ENCODE measurements at places on chromosomes 2 and 18.
A peak's percentile ranks its signal among the peaks of the same experiment; 100 is the strongest.

DNA sequence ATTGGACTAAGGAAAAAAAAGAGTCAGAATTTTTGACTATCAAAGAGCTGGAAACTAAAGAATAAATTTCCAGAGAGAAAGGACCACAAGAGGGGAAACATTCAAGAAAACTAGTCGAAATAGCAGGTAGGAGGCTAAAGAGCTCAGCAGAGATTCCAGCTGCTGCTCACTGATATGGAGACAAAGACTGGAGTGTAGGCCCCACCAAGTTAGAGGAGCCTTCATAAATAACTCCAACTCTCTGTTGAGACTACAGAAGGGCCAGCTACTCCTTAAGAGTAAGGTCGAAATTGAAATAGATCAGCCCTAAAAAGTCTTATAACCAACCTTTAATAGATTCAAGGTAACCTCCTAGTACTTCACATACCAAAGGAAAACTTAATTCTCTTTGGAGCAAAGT, 31.1 kb downstream of the SS18 start:
- DNase-seq: no peak

DNA sequence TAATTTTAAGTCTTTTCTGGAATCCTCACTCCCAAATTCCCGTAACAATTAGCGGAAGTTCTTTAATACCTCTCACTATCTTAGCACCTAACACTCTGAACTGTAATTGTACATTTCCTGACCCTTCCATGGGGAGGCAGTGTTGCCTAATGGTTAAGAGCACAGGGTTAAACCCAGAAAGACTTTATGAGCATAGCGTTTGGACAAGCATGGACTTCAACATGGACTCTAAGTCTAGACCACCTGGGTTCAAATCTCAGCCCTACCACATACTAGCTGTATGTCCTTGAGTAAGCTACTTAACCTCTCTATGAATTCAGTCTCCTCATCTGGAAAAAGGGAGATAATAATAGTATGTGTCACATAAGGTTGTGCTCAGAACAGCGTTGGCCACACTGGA, 13.0 kb downstream of the ANTXR1 start:
- no peak for DNase-seq

GRCh38 chr2:240244543-240244942, 104.1 kb upstream of the OTOS start:
- no peak for DNase-seq

DNA sequence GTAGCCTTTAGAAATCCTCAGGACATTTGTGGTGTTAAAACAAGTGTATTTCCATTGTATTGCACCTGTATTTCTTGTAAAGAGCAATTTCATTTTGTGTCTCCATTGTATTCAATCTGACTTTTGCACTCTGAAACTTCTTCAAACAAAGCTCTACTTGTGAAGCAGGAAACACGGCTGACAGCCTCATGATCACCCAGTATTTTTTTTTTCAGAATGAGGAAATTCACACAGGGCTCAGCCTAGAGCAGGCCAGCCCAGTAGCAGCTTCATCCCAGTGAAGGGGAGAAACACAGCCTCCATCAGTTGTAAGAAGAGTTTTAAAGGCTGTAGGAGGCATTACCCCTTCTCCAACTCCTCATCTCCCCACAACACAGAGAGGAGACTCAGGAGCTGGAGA, 175.9 kb upstream of the KLHL29 start:
- DNase-seq: no peak

GRCh38 chr18:58525517-58525916, 103.4 kb downstream of the ALPK2 start:
- DNase-seq: peak; percentile 47

DNA sequence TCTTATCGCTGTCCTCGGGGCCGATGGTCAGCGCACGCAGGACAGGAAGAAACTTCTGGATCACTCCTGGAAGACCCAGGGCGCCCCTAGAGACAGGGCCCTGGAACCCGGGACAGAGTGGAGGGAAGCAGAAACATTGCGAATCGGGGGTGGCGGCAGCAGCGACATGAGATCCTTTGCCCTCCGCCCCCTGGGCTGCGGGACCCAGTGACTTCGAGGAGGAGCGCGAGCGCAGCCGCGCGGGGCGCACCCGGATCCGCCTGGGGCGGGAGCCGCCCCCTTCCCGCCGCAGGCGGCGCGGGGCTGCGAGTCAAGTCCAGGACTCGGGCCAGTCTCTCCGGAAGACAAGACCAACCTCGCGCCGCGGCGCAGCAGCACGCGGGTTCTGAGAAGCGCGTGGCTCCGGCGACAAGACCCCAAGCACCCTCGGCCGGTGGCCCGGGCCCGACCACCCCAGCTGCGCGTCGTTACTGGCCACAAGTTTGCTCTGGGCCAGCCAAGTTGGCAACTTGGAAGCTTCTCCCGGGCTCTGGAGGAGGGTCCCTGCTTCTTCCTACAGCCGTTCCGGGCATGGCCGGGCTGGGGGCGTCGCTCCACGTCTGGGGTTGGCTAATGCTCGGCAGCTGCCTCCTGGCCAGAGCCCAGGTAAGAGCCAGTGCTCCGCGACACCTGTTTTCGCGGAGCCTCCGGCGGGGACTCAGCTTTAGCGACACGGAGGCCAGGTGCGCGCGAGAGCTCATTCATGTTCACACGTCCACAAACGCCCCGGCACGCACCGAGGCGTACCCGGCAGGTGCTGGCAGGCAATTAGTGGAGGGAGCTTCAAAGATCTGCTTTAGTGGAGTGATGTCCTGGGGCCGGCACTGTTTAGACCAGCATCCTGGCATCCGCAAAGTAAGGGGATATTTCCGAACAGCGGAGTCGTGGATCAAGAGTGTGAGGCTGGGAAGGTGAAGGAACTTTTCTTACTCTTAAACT, at the start of gene PTH2R:
PTH2R (plus strand) TSS at position 319 of the 978 bp plus-strand sequence; CDS start at position 571, 252 bp downstream.
- DNase-seq: no peak

DNA sequence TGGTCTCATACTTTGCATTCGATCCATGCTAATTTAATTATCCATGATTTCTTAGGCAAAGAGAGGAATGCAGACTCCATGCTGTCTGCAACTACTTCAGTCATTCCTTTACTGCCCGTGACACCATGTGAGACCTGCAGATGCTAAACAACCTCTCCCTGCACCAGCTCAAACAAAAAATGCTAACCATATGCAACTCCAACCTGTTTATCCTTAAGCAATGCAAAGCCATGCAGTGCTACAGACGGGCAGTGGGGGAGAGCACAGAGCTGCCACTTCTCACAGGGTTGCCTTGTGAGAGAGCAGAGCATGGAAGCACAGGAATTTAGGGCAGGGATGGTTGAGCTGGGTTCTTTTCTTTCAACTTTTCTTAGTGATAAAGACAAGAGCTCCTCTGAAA, 74.9 kb upstream of the KLHL14 start:
- no peak for DNase-seq

- DNase-seq: no peak
Observed at GRCh38 chr2:185130685-185131084, 532.4 kb downstream of the ZNF804A start.

- no peak for DNase-seq
Observed at GRCh38 chr2:231058761-231059550, 2.3 kb downstream of the PSMD1 start.

DNA sequence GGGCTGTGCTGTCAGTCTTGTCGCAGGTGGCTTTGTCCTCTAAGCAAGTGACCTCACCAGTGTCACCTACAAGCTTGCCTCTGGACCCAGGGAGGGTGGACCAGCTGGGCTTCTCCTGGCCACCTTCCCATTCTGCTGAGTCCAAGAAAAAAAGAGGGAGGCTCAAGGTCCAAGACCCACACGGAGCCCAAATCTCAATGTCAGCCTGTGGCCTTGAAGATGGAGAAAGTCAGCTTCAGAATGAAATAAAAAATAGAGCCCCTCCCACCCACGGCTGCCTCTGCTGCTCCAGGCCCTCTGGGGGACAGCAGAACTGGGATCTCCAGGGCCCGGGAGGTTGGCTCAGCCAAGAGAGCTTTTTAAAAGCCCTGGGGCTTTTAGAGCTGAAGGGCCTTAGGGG, 145.9 kb downstream of the TNS1 start:
- no peak for DNase-seq

- DNase-seq: no peak
Observed at GRCh38 chr2:129192841-129193253, 786.6 kb upstream of the RAB6C start.

DNA sequence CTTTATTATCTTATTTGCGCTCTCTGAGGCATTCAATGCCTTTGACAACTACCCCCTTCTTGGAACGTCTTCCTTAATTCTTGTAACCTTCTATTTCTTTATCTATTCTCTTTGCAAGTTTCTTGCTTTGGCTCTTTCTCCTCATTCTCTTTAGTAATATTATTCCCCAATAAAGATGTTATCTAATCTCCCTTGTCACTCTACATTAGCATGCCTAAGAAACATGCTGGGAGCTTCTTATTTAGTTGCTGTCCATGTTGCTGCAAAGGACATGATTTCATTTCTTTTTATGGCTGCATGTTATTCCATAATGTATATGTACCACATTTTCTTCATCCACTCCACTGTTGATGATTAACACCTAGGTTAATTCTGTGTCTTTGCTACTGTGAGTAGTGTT, 113.7 kb downstream of the RDH14 start:
- no peak for DNase-seq

GRCh38 chr2:121479882-121480522, 50.7 kb upstream of the RNU4ATAC start:
- no peak for DNase-seq

GRCh38 chr18:32048507-32049091, 30.0 kb downstream of the RNF125 start:
- DNase-seq: peak; percentile 13

DNA sequence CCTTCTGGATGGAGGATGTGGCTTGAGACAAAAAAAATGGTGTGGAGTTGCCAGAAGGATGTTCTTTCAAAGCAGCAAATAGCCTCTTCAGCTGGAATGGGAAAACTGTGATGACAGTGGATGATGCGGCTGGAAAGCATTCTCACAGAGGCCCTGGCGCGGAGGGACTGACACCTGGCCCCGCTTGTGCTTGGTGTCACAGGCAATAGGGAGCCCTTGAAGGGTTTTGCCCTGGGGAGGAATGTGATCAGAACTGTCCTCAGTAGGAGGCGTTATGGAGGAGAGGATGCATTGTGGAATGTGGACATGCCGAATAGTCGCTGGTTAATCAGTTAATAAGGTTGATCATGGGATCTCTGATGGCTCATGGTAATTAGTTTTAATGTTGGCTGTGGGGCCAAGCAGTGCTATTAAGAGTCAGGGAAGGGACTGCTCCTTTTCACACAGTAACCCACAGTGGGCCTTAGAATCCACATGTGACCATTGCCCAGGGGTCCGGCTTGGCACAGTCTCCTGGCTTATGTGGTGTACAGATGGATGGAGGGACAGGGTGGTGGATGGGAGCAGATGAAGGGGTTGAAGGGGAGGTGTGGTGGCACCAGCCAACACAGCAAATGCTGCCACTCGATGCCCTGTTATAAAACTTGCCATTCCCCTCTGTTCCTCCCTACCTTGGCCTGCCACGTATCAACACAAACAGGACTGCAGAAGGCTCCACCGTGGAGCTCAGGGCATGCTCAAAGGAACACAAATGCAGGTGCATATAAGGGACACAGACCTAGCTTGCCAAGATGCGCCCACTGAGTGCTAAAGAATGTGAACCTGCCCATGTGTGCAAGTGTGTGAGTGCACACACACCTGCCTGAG, 71.7 kb downstream of the CIB4 start:
- DNase-seq: no peak

DNA sequence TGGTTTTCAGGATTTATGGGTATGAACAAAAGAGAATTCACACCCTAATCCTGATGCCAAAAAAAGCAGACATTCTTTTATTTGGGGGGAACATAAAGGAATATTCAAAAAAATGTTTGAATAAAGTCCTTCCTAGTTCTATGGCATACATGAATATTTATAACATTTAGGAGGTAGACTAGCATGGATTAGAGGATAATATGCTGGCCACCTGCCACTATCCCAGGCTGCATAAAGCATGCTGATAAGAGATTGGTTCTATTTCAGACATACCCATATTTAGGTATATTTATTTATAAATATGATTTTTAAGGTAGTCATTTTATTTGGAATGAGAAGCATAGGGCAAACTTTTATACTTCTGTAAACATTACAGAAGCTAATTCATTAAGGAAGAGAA, 34.9 kb upstream of the MAP3K20 start:
- no peak for DNase-seq

- DNase-seq: no peak
Observed at GRCh38 chr18:30160124-30160523, 882.4 kb downstream of the DSC3 start.

- peak; percentile 5 for DNase-seq
Observed at GRCh38 chr2:171523088-171524017, 1.1 kb downstream of the CYBRD1 start.

- DNase-seq: peak; percentile 23
Observed at GRCh38 chr2:88638743-88639142, 11.5 kb upstream of the EIF2AK3 start.

GRCh38 chr2:68829749-68830148, 41.4 kb downstream of the BMP10 start:
- DNase-seq: no peak

DNA sequence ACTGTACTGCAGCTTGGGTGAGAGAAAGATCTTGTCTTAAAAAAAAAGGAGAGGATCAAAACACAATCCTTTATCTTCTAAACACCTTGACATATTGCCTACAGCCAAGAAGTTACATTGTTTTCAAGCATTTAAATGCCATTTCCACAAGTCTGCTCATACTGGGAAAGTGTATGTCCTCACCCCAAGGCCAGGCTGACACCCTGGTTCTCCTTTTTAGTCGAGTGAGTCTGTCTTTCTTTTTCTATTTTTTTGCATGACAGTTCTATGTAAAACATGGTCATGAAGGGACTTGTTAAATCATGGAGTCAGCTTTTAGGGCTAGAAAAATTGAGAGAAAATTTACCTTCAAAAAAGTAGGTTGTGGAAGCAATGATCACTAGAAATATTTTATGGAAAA, 233.3 kb downstream of the FAM210A start:
- DNase-seq: no peak

GRCh38 chr2:254241-254640, 9.6 kb downstream of the SH3YL1 start:
- DNase-seq: no peak

DNA sequence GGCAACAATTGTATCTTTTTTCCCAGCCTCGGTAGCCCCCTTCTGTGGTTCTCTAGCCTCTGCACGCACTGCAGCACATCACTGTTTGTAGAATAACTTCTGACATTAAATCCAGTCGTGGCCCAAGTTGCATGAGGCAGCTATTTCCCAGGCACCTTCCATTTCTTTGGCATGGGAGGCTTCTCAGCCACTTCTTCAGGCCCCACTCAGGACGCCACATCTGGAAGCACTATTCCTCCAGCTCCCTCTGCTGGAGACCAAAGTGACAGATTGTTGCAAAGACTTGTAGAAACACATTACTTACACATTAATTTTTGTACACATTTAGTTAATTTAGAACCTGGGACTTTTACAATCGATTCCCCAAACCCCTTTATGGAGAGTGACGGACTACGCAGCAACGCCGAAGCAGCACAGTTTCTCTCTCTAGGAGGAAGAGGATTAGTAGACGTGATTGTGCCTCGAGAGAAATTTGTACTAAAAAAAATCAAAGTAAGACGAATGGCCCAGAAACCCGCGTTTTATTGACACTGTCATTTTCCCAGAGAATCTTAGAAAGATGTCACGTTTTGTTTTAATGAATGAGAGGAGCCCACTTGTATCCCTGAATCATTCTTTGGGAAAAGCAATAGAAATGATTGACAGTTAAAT, 57.8 kb upstream of the RGPD5 start:
- no peak for DNase-seq

GRCh38 chr18:60746919-60747318, 374.3 kb upstream of the MC4R start:
- DNase-seq: no peak
